ENCODE measurements at places on chromosomes 2 and 18. TPM values are rescaled to one million over a fixed set of nuclear protein-coding genes. Genes with fewer than 3 reads are reported as not detected.

DNA sequence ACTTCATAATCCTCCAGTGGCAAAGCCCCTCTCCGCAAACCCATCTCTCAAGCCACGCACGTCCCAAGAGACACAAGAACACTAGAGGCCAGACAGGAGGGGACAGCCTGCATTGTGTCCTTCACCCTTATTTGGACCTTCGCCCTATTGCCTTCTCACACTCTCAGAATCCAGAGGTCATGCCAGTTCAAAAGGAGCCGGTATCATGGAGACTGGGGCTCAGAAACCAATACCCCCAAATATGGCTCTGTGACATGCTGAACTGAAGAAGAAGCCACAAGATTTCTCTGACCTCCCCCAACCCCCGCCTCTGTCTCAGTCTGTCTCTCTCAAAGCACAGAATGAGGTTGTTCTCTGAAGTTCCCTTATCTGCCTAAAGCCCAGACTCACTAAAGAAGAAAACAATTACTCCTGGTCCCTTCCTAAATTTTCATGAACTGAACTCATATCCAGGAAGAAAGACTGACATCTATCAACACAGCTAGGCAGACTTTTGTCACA, 19.2 kb upstream of the SPATA3 start:
- DNase-seq: no peak

- no peak for DNase-seq
Observed at GRCh38 chr2:159086826-159087225, 118.4 kb downstream of the TANC1 start.

DNA sequence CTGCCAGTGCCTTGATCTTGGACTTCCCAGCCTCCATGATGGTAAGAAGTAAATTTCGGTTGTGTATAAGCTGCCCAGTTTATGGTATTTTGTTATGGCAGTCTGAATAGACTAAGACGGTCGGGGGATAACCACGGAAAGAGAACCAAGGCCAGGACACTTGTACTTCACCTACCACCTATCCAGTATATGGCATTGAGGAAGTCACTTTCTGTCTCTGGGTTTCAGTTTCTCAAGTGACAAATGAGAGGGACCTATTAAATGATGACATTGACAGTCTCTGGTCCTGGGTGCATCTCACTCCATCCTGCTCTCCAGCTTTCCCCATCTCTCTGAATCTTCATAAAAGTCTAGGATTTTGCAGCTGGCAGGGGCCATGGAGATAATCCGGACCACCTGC, 183.8 kb upstream of the MSH6 start:
- no peak for DNase-seq

DNA sequence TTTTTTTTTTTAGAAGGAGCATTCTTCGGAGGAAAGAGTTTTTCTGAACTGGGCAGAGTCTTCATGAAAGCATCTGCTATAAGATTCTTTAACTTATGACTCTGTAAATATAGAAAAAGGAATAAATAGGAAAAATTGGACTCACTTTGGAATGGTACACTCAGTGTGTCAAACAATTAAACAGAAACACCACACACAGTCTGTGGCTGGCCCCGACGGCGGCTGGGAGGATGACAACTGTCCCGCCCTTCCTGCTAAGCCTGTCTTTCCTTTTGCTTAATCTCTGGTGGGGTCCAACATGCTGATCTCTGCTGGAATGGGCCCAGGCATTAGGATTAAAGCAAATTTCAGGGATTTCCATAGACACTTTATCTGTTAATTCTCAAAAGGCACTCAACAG, 12.5 kb upstream of the RAB31 start:
- DNase-seq: no peak

DNA sequence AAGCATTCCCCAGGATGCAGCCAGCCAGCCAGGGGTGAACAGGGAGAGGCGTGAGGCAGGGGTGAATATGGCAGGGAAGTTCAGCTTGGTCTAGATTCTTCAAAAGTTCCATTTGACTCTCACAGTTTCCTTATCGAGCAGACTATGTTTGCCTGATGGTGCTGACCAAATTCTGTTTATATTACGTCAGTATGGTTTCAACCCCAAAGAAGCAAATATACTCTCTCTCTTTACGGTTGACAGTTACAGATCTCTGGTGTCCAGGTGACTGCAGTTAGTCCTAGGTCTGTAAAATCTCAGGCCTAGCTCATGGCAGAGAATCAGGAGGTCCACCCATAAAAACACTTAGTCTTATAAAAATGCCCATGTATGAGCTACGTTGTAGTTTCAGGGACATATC, 38.3 kb upstream of the DNMT3A start:
- DNase-seq: no peak

GRCh38 chr18:29034113-29034856, 857.4 kb upstream of the CDH2 start:
- DNase-seq: no peak

- no peak for DNase-seq
Observed at GRCh38 chr2:157421331-157421944, 22.5 kb downstream of the CYTIP start.

GRCh38 chr2:55518841-55519165, 715 bp upstream of the CFAP36 start:
- DNase-seq: no peak

- no peak for DNase-seq
Observed at GRCh38 chr2:33531549-33532059, 55.2 kb downstream of the RASGRP3 start.

DNA sequence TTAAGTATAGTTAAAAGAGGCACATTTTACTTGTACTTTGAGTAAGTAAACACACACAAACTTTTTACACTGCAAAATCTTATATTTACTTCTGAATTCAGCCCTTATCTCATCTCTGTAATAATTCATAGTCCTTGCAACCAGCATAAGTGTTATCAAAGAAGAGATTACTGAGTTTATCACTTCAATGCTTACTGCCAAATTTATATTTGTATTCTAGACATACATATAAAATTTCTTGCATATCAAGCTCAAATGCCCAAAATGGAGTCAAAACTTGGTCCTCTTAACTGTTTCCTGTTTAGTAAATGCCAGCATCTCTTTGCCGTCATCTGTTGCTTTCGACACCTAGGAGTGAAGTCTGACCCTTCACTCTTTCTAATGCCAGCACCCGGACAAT, 21.1 kb upstream of the KCNJ3 start:
- no peak for DNase-seq

- DNase-seq: no peak
Observed at GRCh38 chr18:70024093-70024492, 76.4 kb upstream of the CD226 start.

DNA sequence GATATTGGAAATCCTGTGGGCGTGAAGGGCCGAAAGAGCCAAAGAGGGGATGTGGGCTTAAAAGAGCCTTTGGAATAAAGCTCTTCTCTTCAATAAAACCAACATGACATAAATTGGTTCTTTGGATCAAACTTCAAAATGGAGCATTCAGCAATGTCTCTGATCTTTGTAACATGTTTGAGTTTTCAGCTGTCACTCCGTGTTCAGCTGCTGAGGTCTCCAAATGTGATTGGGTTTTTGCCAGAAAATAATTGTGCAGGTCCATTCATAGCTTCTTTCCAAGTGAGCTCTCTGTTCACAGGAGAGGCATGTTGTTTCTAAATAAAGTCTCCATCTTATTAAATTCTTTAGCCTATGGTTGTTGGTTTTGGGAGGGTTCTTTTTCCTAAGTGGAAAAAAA, 127.6 kb upstream of the CCDC68 start:
- DNase-seq: no peak

Gene NXPH2
- not detected for polyA plus RNA-seq

Gene DNAJC5G
- polyA plus RNA-seq: 0.11 TPM

Gene SP140
- polyA plus RNA-seq: 0.46 TPM

Gene ZNF532
- polyA plus RNA-seq: 16.0 TPM

Gene STK16
- 13.8 TPM for polyA plus RNA-seq

Gene RNF149
- 14.7 TPM for polyA plus RNA-seq

Gene DNER
- 0.82 TPM for polyA plus RNA-seq

Gene CPO
- polyA plus RNA-seq: 0.30 TPM
